ENCODE measurements at places on chromosomes 11 and 22. TPM values are rescaled to one million over a fixed set of nuclear protein-coding genes. Genes with fewer than 3 reads are reported as not detected.

GRCh38 chr11:65298655-65299179 lies 15.9 kb upstream of the CDC42EP2 start:
- DNase-seq, result peak; percentile 86

DNA sequence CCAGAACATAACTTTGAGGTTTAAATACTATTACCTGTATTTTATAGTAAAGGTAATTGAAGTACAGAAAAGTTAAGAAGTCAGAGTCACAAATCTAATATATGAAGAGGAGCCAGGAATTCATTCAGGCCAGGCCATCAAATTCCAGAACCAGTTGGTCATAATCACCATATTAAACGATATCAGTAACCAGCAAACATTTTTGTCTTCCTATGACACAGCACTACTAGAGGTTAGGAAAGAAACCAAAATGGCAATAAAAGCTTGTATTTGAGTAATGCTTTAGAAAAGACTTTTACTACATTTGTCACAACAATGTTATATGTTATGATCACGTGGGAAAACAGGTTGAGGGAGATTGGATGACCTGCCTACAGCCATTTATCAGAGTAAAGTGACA lies 62.2 kb downstream of the DKK3 start:
- DNase-seq, result no peak

Gene OR52R1
- not detected for total RNA-seq

- no peak for DNase-seq
These were observed 27.1 kb downstream of the NXPE2 start for GRCh38 chr11:114705280-114706024.

DNA sequence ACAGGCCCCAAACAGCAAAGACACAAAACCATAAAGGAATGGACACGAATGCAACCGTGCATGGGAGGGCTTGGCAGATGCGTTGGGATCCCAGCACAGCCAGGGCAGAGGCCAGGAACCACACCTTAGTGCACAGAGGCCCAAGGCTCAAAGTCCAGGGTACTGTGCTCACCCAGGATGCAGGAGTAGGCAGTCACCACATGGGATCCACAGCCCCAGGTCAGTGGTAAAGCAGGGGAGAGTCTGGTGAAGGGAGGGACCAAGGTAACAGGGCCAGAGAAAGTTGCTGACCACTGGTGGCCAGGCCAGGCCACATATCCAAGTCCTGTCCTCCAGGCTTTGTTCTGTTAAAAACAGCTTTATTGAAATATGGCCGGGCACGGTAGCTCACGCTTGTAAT lies 6.5 kb upstream of the CERK start:
- no peak for DNase-seq

Gene FREY1
- 0.82 TPM for total RNA-seq

- DNase-seq, result no peak
These were observed 19.1 kb downstream of the MPEG1 start for GRCh38 chr11:59193587-59194130.

Gene WNT7B
- not detected for total RNA-seq

GRCh38 chr22:37256075-37256726 lies 12.1 kb upstream of the RAC2 start:
- no peak for DNase-seq

DNA sequence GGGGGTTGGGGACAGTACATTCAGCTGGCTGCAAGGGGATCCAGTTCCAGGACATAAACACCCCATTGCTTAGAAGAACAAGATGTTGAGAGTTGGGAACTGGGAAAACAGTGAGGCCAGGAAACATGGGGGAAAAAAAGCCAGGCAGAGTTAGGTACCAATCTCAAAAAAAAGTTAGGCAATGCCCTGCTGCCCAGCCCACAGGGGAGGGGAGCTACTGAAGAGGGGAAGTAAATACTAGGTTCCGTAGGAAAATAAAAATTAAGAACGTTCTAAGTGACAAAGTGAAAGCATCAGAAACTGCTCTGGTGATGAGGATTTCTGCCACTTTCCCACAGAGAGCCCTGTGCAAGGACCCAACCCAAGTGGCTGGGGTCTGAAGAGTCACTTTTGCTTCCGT lies 12.0 kb downstream of the SPTBN2 start:
- no peak for DNase-seq

DNA sequence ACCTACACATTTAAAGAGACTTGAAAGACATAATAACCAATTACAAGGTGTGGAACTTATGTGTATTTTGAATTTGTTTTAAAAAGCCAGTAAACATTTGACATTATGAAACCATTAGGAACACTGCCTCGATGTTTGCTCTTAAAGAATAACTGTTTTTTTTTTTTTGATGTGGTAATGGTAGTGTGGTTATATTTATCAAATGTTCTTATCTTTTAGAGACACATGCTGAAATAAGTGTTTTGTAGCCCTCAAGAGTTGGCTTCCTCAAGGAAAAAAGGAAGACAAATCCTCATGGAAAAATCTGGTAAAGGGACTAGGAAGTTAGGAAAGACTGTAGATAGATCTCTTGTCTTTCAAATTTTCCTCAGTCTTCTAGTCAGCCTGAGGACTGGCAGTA lies 2.2 kb upstream of the ABTB2 start:
- no peak for DNase-seq

Gene APOL1
- total RNA-seq, result 18.1 TPM

DNA sequence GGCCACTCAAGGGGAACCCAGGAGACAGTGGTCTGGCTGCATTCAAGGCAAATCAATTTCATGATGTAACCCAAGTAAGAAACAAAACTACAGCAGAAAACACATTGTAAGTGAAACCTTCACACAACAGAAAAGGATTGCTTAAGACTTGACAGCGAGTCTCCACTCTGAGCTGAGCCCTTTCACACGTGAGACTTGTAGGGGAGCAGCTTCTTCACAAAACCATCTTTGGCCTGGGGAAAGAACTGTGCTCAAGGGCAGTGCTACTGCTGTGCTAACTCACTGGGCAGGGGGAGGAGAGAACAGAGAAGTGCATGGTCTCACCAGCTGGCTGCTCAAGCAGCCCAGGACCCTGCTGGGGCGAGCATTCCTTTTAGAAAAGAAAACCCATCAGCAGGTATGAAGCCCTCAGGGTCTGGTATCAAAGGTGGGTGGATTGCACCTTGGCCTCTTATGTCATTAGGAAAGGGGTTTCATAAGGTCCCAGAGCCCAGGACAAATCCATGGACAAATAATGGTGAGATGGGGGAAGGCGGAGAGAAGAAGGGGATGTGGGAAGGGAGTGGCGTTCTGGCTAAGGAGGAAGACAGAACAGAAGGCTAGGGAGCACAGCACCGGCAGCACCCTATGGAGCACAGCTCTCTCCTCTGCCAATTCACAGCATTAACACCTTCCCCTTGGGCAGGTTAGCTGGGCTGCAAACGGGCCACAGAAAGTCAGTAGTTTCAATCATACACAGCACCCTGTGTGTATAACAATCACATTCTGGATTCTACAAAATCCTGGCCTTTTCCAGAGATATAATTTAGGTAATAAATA lies 20.6 kb upstream of the RAPSN start:
- DNase-seq, result no peak

Gene TREH
- total RNA-seq, result not detected

DNA sequence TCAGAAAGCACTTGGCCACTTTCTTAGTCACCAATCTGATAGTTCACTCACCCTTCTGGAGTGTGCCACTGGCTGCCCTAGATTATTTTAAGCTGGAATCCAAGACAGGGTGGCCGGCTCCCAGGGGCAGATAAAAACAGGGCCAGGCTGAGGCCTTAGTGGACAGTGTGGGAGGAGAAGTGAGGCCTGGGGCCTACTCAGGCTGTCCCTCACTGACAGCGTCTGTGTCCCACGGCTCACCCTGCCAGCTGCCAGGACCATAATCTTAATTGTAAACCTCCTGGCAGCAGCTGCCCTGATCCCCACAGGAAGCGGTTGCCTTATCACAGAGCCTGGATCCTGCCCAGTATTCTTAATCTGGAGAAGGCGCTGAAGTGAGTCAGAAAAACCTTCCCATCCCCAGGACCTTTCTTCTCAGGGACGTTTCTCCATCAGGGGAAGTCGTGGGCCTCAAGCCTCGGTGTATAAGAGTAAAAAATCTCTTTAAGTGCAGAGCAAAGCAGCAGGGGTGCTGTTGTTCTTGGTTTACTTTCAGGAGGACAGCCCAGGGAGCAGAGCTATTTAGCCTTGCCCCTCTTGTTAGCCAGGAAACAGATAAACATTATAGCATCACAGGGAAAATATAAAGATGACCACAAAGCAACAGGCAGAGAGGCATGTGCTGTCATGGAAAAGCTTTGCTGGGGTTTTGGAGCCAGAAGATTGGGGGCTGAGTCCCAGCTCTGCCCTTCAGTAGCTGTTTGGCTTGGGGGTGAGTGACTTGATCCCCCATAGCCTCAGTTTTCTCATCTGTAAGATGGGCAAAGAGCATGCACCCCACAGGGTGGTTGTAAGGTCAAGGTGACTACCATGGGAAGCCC lies 39.6 kb downstream of the TSPAN18 start:
- DNase-seq, result peak; percentile 81

DNA sequence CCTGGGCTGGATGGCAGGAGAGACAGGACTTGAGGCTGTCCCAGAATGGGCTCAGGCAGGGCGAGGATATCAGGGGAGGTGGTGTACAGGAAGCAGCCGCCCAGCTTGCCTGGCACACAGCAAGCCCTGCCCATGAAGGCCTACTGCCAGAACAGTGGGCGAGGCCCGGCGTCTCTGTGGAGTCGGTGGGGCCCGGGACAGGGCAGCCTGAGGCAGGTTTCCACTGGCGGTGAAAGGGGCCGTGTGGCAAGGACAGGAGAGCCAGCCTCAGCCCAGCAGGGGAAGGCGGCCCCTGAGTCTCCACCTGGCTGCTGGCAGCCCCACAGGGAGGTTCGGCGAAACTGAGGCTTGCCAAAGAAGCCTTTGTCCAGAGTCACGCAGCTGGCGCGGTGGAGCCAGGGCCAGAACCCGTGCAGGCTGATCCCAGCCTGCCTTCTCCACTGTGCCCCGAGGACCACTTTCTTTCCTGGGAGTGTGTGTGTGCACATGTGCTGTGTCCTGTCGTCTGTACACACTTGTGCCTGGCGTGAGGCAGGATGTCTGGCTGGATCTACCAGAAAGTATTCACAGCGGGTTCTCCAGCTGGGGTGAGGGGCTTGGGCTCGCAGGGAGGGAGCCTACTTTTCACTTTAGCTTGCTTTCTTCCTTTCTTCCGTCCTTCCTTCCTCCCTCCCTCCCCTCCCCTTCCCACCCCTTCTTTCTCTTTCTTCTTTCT lies 1.2 kb downstream of the TSPO start:
- peak; percentile 80 for DNase-seq

Gene DEAF1
- total RNA-seq, result 15.5 TPM

GRCh38 chr11:4125141-4125540 lies 30.5 kb downstream of the RRM1 start:
- DNase-seq, result no peak

DNA sequence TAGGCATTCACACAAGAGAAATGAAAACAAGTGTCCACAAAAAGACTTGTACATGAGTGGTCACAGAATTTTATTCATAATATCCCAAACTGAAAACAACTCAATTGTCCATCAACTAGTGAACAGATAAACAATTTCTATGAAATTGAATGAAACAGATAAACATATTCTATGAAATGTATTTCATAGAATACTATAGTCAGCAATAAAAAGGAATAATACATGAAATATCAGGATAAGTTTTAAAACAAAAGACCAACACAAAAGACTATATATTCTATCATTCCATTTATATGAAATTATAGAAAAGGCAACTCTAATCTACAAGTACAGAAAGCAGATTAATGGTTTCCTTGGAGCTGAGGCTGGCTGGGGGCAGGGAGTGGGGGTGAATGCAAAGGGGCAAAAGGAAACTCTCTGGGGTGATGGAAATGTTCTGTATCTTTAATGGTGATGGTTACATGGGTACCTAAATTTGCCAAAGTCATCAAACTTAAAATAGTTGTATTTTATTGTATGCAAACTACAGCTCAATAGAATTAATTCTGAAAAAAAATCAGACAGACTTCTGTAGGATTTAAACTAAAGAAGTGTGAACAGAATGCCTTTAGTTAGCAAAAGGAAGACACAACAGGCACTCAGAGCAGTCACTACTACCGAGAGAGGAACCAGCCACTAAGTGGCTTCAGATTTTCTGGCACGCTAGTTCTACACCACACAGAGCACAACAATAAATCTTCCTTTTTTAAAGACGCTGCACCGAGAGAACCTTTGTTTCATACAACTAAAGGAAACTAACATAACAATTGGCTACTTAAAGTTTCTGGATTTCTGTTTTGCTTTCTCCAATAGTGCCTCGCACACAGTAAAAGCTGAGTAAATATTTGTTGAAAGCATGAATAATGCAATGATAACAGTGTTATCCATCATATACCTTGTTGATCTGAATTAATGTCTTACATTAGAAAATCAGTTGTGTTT lies 15.4 kb downstream of the CCDC34 start:
- DNase-seq, result no peak

DNA sequence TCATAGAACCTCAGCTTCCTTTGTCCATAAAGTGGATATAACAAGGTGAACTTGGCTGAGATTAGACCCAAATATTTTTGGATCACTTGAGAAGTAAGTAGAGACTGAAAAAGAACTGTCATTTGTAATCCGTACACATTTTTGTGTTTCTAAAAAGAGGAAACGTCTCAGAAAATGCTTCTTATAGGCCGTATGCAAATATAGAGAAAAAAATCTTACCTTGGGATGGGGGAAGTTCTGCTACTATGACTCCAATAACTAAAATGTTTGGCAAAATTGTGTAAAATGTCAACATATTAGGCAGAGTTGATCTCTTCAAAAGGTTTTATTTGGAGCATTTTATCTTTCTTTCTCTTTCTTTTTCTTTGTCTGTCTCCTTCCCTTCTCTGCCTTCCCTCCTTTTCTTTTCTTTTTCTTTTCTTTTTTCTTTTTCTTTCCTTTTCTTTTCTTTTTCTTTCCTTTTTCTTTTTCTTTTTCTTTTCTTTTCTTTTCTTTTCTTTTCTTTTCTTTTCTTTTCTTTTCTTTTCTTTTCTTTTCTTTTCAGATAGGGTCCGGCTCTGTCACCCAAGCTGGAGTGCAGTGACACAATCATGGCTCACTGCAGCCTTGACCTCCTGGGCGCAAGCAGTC lies 48.2 kb downstream of the ADM start:
- no peak for DNase-seq

Gene HBB
- 1,514 TPM for total RNA-seq

DNA sequence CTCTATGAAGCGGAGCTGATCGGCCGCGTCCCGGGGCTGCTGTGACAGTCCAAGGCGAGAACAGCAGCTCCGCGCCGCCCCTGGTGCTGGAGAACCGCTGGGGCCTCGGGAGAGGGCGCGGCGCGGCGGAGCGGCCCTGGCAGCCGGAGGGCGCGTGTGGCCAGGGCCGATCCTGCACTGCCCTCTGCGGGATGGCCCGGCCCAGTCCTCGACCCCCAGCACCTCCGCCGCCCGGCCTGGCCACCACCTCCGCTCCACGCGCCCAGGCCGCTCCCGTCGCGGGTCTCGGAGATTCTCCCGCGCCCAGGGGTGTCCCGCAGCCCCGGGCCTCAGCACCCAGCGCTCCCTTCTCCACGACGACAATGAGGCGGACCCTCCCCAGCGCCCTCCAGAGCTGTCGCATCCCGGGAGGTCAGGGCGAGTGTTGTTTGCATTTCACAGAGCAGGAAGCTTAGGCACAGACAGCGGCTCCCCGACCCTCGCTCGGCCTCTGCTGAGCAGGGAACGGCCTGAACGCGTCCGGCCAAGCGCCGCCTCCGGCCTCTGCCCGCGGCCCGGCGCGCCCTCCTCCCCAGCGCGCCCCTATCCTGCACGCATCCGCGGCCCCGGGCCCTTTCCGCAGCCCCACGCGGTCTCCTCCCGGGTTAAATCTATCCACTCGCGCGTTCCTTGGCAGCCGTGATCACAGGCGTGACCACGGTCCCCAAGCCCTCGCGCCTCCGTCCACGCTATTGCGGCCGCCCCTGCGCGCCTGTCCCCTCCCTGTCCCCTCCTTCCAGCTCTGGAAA lies 109.7 kb downstream of the WNT7B start:
- DNase-seq, result peak; percentile 48

- DNase-seq, result peak; percentile 54
These were observed 81.4 kb downstream of the TRIM29 start for GRCh38 chr11:120056301-120057027.

GRCh38 chr22:23106906-23107367 lies 34.9 kb downstream of the RSPH14 start:
- no peak for DNase-seq
